Kidney tubule cell (primary cell): ENCODE measurements at places on chromosomes 7 and 10.

DNA sequence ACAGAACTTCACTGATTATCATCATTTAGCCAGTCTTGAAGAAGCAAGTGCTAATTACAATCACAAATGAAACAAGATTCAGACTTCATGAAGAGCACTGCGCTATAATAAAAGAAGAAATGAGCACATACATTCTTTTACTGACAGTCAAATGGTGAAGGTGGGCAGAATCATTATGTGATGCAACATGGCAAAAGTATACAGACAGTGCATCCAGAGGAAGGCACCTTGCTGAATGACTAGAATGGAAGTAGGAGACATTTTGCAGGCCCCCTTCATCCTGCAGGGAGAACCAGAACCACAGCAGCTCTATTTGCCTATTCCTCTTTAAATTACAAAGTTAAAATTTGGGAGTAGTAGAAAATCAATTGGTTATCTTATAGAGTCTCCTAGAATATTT lies 31.0 kb upstream of the CC2D2B start:
- no peak for DNase-seq

DNA sequence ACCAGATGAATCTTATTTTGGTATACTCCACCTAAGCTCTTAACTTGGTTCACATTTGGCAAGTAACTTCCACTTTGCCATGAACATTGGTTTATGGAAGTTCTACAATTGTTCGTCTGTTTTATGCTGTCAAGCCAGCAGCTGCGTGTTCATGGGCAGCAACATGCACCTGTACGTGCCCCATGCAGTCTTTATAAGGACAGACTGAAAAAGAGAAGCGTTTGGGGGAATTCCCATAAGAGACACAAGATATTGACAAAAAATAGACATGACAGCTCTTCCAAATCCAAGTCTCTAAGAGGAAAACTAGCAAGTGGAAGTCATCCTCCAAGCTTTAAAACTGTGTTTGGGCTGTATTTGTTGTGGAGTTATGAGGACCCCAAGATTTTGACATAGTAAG lies 151.6 kb downstream of the SLC16A9 start:
- no peak for DNase-seq

DNA sequence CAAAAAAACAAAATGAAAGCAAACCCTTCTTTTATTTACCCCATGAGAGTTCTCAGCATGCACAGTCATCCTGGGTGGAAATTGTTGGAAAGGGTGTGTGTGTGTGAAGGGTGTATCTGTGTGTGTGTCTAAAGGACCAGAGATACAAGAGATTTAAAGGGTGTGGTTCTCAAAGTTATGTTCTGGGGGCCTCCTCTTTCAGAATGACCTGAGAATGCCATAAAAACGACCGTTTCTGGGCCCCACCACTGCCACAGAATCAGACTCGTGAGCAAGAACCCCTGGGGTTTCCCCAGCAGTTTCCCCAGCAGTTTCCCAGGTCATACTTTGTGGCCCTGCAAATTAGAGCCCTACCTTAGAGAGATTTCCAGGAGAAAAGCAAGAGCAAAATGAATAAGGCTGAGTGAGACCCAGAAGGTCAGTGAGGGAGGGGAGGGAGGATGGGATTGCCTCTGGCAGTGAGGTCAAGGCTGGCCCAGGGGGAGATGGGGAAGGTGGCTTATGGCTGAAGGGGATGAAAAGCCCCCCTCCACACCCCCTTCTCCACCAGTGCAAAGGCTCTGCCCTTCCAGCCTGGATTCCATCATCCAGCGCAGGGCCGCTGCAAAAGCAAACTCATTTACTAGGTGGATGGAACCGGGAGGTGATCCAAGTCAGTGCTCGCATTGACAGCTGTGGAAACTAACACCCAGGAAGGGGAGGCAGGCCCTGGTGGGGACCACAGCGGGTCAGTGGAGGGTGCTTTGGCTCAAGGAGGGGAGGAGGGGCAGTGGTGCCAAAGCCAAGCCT lies 10.2 kb downstream of the PYROXD2 start:
- no peak for DNase-seq

DNA sequence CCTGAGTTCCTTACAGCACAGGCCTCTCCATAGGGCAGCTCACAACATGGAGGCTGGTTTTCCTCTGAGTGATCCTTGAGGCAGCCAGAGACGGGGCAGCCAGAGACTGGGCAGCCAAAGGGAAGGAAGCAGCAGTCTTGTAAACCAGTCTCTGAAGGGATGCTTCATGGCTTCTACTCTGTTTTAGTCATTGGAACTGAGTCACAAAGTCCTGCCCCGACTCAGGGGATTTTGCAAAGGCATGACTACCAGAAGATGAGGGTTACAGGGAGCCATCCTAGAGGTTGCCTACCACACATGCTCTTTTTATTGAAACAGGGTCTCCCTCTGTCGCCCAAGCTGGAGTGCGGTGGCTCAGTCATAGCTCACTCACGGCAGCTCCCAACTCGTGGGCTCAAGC lies 44.4 kb upstream of the COMMD3 start:
- no peak for DNase-seq

DNA sequence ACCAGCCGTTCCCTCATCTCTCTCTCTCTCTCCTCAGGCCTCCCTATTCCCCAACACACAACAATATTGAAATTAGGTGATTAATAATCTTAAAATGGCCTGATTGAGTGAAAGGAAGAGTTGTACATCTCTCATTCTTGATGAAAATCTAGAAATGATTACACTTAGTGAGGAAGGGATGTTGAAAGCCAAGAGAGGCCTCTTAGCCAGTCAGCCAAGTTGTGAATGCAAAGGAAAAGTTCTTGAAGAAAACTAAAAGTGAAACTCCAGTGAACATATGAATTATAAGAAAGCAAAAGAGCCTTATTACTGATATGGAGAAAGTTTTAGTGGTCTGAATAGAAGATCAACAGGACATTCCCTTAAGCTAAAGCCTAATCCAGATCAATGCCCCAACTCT lies 695.1 kb downstream of the GRID1 start:
- DNase-seq = no peak

DNA sequence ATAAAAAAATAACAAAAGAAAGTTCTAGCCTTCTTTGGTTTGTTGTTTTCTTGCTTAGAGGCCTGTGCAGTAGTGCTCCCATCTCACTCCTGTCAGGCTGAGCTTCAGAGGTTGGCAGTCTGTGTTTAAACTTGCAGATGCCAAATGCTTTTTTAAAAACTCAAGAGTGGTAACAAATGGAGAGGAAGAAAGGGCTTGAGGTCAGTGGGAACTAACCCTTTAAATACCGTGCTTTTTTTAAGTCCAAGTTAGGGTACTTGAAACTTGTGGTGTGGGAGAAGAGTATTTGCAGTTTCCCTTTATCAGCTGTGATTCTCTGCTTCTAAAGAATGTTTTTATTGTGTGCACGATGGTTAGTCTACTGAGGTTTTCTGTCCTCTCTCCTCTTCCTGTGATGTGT lies 29.4 kb downstream of the ZRANB1 start:
- no peak for DNase-seq

DNA sequence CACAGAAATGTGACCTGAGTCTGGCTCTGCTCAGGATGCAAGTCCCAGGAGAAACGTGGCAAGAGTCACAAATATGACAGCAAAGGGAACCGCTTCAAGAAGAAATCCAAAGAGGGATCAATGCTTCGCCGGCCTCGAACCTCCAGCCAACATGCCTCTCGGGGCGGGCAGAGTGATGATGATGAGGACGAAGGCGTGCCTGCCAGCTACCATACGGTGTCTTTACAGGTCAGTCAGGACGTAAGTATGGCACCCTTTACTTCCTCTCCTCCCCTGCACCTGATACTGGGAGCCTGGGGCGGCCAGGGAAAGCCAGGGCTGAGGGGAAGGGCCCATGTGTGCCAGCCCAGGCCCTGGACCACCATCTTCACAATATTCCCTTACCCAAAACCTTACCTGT lies 18.6 kb upstream of the NFKB2 start:
- DNase-seq = no peak

DNA sequence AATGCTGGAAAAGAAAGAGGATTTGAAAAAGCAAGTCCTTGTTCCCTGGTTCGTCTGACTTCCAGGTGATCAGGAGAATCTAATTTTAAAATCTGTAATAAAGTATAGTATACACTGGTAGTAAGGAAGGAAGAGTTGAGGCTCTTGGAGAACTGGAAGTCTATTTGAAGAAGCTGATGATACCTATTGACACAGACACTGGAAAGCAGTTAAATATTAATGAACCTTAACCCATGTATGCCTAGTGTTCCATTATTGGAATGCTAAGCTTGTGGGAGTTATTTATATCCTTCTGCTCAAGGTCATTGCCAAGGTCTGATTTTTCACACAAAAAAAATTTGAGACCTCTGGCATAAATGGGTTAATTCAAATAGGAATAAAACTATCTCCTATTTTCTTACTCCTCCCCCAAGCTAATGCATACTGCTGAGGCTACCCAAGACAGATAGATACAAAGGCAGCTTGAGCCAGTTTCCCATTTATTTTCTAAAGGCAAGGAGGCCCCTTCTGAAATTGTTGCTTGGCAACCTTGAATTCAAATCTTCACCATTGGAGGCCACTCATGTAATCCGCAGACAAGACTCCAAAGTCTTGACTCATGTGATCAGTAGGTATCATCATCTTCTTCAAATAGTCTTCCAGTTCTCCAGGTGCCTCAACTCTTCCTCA lies 110.2 kb downstream of the FZD1 start:
- peak; percentile 28 for DNase-seq

DNA sequence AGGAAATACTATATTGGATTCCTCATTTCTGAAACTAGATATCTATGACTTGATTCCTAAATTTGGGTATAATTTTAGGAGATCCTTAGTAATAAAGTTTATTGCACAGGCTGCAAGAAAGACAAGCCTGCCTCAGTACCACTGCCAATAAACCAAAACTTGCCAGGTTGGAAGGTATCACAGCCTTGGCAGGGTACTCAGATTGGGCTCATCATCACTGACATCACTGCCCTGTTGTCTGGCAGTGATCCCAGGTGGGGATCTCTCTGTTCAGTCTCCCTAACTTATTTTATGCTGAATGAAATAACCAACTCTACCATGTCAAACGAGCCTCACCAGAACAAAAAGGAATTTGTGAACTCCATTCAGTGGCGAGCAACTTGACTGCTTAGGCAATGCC lies 18.8 kb downstream of the FIGNL1 start:
- DNase-seq = no peak

- no peak for DNase-seq
Observed at GRCh38 chr7:12244694-12245093, 33.6 kb downstream of the TMEM106B start.

DNA sequence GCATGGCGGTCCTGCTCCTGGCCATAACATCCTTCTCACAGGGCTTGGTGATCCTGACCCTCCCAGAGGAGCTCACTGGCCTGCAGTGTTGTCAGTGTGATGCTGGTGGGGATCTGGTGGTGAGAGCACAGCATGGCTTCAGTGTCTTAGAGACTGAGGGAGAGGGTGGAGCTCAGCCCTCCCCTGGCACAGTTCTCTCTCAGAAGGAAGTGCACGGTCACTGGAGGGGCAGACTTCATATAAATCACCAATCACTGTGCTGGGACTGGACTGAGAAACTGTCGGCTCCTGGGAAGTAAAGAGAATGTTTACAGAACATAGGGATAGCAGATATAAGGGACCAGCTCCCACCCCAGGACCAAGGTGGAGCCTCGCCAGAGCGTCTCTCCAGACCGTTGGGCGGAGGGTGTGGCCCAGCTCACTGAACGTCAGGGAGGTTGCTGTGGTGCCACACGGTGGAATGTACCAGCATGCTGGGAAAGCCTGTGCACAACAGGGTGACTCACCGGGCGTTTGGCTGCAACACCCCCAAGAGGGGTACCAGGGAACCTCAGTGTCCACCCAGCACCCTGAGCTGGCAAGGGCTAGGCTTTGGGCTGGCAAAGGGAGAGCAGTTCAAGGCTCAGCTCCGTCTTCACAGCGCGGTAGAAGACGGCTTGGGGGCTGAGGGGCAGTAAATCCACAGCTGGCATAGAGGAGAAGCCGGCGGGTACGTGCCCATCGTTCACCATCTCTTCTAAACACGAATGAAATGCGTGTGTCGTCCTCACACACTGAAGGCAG lies 8.8 kb upstream of the GET4 start:
- peak; percentile 79 for DNase-seq

- DNase-seq = no peak
Observed at GRCh38 chr7:155660059-155660757, 15.7 kb downstream of the RBM33 start.

DNA sequence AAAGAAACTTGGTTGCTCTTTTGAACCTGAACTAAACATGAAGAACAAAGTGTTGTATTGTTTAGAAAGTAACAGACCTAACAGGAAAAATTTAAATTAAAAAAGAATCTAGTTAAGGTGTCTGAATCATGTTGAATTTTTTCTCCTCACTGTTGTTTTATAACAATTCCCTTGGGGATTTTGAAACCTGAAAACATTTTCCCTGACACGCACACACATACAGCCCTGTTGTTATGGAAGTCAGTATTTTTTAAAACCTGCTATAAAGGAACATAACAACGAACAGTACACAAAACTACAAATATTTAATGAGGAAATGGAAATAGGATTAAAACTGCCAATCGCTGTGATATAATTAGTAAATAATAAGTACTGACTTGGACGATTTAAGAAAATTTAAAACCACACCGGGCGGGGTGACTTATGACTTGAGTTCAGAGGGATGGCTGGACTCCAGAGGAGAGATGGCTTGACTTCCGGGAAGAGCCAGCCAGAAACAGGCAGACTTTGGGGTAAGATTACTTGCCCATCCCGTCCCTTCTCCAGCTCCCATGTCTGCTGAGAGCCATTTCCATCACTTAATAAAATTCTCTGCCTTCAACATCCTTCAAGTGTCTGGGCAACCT lies 16.2 kb upstream of the SPOCK2 start:
- DNase-seq = no peak

GRCh38 chr10:87578842-87579401 lies 74.2 kb downstream of the MINPP1 start:
- DNase-seq = peak; percentile 35

DNA sequence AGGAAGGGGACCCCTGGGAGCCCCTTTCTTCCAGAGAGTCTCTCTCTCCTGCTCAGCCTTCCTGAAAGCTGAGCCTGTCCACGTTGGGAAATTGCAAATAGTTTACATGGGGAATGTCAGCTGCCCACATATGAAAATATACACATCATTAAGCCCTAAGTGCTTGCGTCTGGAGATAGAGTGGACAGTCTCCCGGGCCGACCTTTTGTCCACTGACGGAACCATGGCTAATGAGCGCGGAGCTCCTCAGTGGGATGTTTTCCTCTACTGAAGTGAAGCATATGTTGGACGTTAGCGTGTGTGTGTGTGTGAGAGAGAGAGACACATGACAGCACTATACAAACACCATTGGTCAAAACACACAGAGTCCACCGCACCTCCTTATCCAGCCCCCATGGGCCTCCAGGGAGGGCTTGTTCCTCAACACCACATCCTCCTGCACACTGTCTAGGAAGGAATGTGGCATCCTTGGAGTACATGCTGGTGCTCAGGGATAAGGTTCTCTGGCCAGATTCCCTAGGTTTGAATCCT lies 128.4 kb downstream of the RGS10 start:
- DNase-seq = no peak

DNA sequence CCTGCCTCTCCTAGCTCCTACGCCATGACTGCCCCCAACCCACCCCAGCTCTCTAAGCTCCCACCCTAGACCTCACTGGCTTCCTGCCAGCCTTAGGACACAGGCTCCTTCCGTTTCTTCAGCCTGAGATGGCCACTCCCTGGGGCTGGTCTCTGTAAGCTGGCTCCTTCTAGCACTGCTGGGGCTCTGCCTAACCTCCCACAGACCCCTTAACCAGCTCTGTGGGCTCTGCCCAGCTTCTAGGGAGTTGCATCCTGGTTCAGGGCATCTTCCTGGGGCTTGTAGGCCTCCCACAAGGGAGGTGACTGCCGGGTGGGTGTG lies 478.6 kb upstream of the KLF6 start:
- no peak for DNase-seq
